CD8-positive, alpha-beta memory T cell (primary cell): ENCODE measurements at places on chromosomes 6 and 20. TPM values are rescaled to one million over a fixed set of nuclear protein-coding genes. Genes with fewer than 3 reads are reported as not detected.

DNA sequence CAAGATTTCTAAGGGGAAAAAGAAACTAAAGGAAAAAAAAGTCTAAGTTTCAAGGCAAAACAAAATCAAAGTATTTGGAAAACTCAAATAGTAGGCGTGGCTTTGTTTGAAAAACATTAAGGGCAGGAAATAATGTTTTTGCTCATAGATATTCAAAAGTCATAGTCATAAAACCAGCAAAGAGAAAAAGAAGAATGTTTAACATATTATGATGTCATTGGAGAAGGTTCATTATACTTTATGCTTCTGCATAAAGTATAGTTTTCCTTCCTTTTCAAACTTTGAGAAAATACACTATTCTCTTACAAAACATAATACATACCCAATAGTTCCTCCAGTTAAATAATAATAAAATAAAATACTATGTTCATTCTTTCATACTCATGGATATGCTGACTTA lies 13.7 kb downstream of the USP49 start:
- no peak for DNase-seq

DNA sequence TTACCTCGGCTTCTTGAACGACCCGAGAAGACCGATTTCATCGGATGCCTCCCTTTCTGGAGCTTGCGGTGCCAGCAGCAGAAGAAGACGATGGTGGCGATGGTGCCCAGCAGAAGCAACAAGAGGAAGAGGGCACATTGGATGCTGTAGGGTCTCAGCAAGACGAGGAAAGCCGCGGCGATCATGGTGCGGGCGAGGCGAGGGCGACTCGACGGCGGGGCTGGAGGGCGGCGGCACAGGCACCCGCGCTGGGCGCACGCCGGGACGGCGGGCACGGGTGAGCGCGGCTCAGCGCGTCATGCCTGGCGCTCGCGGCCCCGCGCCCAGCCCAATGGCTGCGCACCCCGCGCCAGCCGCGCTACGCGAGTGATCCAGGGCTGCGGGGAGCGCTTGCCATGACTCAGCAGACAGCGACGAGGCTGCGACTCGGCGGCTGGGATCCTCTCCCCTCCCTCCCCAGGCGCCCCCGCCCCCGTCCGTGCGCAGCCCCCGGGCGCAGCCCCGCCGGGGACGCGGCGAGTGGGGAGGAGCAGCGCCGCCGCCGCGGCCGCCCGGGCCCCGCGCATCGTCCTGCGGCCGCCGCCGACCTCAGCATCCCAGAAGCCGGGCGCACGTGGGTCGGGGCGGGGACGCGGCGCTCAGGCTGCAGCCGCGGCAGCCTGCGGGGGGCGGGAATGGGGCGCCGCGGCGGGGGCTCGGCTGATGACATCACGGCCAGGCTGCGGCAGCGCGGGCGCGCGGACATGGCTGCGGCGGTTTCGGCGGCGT lies at the start of gene BEND6:
BEND6 (plus strand) TSS at position 705 of the 768 bp plus-strand sequence. CDS start 26,704 bp downstream, outside the sequence.
- peak; percentile 47 for DNase-seq

Gene ATP9A
- total RNA-seq, result 2.3 TPM

- DNase-seq, result no peak
Measured at GRCh38 chr6:14781772-14782525, 463.9 kb upstream of the JARID2 start.

DNA sequence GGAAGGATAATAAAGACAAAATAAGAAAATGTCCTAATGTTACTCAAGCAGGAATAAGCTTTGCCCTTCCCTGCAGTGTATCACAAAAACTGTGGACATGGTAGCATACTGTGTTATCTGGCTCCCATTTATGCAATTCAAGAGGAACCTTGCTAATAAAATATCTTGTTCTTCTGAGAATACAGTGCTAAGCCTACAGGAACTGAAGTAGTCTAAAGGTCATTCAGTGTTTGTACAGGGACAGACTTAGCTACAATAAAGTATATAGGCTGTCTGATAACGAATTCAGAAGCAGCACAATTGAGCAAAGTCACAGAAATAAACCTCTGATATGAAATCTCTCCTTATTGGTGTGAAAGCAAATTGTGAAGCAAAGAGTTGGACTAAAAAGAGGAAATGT lies 59.6 kb upstream of the SDHAF4 start:
- DNase-seq, result no peak

DNA sequence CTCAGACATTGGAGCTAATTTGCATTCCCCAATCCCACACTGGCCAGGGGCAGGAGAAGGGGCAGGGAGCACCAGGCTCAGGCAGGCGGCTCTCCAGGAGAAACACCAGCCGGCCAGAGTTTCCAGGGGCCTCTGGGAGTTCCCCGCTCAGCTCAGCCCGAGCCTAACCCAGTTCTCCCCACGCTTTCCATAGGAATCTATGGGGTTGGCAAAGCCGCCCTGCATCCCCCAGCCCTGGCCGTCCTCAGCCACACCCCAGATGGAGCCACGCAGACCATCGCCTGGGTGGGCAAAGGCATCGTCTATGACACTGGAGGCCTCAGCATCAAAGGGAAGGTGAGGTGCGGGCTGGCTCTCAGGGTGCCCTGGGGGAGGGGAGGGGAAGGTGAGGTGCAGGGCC lies 8.2 kb downstream of the NPEPL1 start:
- DNase-seq, result no peak

Gene TNFRSF6B
- total RNA-seq, result not detected
